ENCODE measurements at places on chromosomes 16 and 17.

DNA sequence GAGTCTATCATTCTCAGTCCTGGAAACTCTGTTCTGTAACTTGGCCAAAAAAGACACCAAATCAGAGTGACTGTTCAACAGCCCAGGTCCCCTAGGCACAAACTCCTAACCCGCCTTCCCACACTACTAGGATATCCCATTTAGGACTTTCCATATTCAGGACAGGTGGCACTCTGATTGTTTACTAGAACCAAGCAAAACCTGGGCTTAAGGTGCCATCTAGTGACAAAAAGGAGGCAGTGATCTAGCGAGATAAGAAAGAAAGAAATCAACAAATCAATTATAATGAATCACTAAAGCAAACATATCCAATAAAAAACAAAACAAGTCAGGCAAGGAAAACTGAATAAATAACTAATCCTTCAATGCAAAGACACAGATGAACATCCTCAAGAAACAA, 203.9 kb downstream of the CEP112 start:
- DNase-seq = no peak

- DNase-seq = no peak
Observed at GRCh38 chr17:69031839-69032238, 28.9 kb downstream of the ABCA9 start.

DNA sequence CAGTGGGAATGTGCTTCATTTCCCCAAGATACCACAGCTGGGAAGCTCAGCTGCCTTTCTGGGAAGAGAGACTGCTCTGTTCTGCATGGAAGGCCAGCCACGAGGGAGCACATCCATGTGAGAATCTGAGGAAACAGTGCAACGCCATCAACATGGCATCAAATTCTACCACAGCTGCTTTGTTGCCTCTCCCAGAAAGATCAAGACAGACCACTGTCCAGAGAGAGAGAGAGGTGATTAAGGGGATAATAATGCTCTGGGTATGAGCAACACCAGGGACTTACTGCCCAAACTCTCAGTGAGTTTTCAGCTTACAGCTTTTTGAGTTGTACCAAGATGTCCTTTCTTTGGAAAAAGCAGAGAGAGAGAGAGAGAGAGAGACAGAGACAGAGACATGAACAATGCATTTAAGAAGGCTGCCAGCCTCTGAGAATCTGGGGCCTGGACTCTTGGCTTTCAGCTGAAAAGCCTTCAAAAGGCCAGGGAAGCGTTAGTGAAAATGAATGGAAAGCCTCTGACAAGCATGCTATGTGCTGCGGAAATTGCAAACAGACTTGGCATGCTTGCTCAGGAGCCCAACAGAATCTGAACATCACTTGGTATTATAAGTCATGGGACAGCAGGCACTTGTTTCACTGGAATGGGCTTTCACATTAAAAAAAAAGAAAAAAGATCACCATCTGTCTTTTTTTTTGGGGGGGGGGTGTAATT, 223.1 kb downstream of the MAP2K6 start:
- DNase-seq = no peak

DNA sequence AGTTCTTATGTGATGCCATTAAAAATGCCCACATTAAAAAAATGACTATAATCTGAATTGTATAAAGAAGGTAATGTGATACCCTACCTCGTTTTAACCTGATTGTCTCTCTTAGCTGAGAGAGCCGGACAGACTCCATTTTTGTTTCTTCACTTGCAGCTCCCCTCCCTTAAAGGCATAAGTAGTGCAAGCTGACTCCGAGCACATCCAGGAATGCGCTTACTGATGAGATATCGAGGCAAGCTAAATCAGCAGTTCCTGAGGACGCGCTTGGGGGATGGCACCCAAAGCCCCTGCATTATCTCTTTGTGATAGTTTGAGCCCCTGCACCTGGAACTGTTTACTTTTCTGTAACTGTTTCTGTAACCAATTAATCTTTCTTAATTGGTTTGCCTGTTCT, 6.3 kb downstream of the KRT24 start:
- no peak for DNase-seq

DNA sequence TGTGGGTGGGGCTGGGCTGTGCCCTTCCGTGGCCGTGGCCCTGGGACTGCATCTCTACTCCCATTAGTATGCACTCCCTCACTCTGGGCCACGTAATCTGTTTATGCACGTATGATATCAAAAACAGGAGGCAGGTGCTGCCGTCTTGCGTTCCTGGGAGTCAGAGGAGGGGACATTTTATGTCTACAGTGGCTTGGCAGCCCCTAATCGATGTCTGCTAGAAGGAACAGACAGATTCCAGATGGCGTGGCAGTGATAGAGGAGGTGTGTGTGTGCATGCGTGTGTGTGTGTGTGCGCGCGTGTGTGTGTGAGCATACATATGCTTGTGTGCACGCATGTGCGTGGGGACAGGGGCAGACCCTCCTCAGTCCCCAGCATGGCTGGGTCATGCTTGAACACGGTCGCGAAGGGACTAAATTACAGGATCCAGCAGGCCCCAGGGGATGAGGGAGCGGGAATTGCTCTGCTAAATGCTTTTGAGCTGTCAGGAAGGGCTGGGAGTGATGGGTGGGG, 44.7 kb downstream of the SREBF1 start:
- DNase-seq = no peak

DNA sequence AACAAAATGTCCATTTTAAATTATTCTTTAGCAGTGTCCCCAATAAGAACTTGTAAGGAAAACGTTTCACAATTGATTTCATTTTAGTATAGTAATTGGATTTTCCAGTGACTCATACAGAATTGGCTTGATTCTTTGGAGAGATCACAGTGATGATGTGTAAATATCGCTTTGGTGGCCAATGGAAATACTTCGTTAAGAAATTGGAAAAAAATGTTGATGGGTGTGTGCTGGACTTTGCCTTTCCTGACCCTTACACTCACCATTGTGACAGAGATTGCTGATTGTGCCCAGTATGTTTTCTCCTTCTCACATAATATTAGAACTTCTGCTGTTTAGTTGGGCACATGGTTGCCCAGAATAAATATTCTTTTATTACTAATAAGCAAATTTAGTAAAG, 7.4 kb upstream of the EFCAB13 start:
- DNase-seq = no peak

GRCh38 chr16:74862743-74863244, 88.2 kb upstream of the FA2H start:
- DNase-seq = peak; percentile 14

DNA sequence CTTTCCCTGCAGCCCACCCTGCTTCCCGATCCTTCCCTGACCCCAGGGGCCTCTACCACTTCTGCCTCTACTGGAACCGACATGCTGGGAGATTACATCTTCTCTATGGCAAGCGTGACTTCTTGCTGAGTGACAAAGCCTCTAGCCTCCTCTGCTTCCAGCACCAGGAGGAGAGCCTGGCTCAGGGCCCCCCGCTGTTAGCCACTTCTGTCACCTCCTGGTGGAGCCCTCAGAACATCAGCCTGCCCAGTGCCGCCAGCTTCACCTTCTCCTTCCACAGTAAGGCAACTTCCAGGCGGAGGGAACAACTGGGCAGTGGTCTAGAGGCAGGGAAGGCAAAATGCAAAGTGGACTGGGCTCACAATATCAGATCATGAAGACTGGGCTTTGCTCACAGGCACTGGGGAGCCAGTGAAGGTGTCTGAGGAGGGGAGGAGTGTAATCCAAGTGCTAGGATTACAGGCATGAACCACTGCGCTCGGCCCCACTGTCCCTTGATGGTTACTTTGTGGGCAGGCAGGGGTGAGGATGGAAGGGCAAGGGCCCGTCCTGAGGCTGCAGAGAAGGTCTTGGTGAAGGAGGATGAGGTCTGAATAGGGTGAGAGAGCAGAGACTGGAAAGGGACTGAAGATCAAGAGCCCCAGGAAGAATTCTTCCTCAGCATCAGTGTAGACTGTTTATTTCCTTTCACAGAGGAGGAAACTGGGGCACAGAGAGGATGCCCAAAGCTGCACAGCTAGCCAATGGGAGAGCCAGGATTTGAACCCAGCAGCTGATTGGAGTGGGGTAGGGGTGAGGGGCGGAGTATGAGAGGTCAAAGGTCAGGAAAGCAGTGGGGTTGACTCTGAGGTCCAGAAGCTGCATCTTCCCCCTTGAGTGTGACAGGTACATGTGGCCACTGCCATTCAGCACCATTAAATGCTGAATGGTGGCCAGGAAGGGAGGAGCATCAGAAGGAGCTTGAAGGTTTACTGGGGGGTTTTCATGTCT, 16.5 kb upstream of the ADGRG3 start:
- DNase-seq = no peak

DNA sequence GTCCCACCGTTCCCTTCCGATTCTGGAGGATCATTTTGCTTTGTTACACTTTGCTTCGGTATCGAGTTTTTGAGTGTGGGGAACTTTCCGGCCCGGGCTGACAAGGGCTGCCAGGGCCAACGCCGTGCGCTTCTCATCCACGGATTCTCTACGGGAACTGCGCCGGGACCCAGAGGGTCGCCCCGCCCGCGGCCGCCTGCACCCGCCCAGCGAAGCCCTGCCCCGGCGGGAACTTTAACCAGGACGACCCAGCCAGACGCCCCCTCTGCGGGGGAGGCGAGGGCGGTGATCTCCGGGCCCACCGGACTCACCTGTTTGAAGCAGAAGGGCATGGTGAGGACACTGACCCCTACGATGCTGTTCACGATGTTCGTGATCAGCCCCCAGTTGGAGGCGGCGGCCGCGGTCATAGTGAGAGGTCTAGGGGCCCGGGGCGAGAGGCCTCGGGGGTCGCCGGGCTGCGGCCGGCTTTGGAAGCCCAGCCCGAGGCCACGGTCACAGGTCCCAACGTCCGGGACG, 536 bp downstream of the SLC38A10 start:
- DNase-seq = peak; percentile 17

- no peak for DNase-seq
Observed at GRCh38 chr17:76969598-76970172, 101.5 kb downstream of the MGAT5B start.

- no peak for DNase-seq
Observed at GRCh38 chr17:32495359-32496231, 8.8 kb downstream of the CDK5R1 start.

- DNase-seq = no peak
Observed at GRCh38 chr16:81717662-81718189, 61.4 kb upstream of the PLCG2 start.

GRCh38 chr17:65314212-65314611, 177.0 kb downstream of the RGS9 start:
- DNase-seq = no peak

DNA sequence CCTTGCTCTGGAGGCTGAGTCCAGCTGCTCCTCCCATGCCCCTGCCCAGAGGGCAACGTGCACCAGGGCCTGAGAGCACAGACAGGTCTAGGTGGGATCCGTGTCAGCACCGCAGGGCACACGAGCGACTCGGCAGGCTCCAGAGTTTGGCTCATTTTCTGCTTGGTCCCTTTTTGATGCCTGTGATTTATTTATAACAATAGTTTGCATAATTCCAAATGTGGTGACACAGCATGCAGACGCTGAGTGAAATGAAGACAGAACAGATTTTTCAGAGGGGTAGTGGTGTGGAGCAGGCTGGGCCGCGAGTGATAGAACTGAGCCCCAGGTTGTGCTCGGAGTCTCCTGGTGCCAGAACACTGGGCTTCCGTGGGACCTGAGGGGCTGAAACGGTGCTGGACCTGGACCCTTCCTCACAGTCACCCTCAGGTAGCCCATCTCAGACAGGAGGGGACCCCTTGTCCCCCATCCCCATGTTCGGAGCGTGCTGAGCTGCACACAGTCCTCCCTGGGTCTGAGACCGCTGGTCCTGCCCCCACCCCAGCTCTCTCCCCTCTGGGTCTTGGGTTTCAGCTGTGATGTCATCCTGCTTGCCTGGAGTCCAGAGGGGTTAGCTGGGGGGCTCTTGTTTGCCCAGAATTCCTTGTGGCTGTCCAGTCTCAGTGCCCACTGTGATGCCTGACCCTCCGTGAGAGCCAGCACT, 95.9 kb downstream of the METRNL start:
- peak; percentile 2 for DNase-seq

DNA sequence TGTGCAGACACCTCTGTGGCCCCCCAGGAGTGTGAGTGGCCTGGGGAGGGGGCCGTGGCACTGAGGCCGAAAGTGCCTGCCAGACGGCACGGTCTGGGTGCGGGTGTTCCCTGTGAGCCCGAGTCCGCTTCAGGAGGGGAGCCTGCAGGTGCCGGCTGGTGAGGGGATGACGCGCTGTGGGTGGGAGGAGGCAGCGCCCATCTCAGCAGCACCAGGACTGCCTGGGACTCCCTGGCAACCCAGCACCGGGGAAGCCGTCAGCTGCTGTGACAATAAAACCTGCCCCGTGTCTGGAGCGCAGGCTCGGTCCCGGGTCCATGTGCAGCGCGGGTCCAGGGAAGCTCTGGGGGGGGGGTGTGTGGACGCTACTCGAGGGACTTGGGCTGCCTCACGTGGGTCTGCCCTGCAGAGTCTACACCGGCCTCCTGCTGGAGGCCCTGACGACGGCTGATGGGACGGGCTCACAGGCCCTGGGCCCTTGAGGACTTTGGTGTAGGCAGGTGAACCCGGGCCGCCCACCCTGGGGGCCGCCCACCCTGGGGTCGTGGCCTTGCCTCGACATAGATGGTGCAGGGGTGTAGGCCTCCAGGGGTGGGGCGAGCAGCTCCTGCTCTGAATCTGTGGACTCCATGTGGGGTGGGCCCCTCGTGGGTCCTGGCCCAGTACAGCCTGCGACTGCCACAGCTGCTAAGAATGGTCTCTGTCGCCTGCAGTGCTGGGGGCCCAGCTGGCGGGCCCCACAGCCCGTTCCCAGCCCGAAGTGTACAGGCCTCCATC, 5.9 kb upstream of the RAB40C start:
- no peak for DNase-seq

GRCh38 chr17:4108397-4108796, 34.4 kb downstream of the ZZEF1 start:
- no peak for DNase-seq

DNA sequence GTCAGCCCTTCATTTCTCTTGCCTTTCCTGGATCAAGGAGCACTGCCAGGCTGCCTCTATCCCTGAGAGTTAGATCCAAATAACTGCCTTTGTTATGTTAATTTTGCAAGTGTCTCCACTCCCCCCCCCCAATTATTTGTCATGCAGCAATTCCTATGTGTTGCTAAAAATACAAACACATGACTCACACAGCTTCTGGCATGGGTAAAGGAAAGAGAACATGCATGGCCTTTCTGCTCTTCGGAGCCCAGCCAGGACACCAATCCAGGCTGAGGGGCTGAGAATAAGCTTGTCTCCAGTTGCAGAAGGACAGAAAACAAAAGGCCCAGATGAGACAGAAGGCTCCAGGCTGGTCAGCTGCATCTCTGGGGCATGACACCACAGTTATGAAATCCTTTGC, 148.0 kb upstream of the TNRC6C start:
- DNase-seq = no peak

- DNase-seq = no peak
Observed at GRCh38 chr16:86052115-86052670, 153.2 kb downstream of the IRF8 start.
